NCI-H526 treated with DMSO at 0.1 percent for 48 hours (cell line): ENCODE measurements at places on chromosomes 4 and X.

DNA sequence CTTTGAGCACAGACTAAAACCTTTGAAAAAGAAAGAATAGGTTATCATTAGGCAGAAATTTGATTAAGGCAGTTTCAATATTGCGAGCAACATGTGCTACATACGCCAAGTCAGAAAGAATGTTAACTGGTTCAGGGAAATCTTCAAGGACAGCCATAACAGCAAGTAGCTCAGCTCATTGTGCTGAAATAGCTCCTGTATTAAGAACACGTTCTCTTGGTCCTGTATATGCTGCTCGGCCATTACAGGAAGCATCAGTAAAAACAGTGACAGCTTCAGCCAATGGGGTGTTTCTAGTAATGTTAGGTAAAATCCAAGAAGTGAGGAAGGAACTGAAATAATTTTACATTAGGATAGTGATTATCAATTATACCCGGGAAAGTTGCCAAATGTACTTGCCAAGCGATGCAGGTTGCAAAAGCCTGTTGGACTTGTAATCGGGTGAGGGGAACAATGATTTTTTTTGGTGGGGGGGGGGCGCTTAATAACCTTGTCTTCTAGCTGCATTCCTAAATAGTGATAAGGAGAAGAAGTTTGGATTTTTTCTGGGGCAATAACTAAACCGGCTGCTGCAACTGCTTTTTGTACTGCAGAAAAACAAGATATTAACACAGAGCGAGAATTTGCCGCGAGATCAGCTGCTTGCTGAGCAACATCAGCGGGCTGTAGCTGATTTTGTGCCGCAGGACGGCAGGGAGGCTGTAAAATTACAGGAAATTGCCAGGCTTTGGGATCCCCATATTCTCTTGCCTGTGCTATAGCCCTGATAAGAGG lies 49.4 kb upstream of the RASSF6 start:
- DNase-seq: no peak

DNA sequence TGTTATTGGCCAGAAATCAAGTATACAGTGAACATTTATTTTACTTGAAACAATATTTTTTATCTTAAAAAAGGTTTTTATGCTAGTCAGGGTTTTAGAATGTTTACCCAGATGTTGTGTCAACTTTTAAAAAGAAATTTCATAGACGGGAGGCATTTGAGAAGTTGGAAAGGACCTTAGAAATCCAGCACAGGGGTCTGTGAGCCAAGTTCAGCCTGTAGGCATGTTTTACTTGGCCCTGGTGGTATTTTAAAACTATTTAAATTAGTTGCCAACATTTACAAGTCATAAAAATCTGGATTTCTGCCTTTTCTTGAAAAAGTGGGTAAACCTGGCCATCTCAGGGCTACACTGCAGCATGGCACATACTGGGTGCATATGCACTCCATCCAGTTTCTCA lies 25.5 kb upstream of the FHL1 start:
- no peak for DNase-seq

GRCh38 chr4:141329174-141329569 lies 108.5 kb downstream of the ZNF330 start:
- no peak for DNase-seq

GRCh38 chrX:114959729-114960128 lies 57.7 kb downstream of the IL13RA2 start:
- DNase-seq: peak; percentile 5

GRCh38 chr4:20416800-20417199 lies 165.1 kb downstream of the SLIT2 start:
- no peak for DNase-seq

- DNase-seq: no peak
These were observed 313.6 kb upstream of the DDX53 start for GRCh38 chrX:22686138-22686541.

DNA sequence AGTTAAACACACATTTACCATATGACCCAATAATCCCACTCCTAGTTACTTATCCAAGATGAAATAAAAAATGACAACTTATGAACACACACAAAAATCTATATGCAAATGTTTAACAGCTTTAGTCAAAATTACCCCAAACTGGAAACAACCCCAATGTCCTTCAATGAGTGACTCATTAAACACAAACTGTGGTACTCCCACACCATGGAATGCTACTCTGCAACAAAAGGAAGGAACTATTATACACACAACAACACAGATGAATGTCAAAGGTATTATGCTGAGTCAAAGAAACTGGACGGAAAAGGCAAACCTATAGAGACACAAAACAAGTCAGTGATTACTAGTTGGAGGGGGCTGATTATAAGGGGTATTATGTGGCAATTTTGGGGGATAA lies 40.5 kb downstream of the MED14 start:
- DNase-seq: no peak

DNA sequence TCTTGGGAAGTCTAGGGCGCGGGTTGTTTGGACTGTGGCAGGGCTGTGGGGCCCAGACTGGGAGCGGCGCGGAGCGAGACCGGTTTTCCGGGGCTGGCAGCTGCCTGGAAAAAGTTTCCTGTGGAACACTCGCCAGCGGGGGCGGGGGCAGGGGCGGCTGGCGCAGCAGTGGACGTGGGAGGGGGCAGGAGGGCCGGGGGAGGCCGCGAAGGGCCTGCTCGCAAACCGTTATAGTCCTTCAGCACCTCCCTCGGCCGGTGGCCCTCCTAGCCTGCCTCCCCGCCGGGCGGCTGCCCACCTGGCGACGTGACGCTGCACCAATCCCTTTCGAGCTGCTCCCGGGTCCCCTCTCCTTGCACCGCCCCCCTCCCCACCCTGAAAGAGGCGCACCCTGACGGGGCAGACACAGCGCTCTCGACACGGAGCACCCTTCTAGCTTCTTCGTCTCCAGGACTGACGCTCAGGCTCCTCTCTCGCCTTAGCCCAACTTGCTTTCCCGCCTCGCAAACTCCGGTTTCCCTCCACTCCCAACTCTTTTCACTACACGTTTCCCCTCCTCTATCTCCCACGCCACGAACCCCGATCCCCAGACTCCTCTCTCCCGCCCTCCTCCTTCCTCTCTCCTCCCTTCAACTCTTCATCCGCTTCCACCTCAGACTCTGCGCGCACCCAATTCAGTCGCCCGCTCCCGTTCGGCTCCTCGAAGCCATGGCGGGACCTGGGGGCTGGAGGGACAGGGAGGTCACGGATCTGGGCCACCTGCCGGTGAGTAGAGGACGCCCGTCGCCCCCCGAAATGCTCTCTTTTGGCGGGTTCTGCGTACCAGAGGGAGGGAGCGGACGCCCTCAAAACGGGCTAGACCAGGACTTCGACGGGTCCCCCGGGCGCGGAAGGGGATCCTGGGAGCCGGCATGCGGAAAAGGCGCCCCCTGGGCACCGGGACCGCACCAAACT lies at the start of gene NRK:
TSS of gene NRK (plus strand) at position 402 of the 954 bp plus-strand sequence. CDS start at position 709, 307 bp downstream.
- DNase-seq: no peak

DNA sequence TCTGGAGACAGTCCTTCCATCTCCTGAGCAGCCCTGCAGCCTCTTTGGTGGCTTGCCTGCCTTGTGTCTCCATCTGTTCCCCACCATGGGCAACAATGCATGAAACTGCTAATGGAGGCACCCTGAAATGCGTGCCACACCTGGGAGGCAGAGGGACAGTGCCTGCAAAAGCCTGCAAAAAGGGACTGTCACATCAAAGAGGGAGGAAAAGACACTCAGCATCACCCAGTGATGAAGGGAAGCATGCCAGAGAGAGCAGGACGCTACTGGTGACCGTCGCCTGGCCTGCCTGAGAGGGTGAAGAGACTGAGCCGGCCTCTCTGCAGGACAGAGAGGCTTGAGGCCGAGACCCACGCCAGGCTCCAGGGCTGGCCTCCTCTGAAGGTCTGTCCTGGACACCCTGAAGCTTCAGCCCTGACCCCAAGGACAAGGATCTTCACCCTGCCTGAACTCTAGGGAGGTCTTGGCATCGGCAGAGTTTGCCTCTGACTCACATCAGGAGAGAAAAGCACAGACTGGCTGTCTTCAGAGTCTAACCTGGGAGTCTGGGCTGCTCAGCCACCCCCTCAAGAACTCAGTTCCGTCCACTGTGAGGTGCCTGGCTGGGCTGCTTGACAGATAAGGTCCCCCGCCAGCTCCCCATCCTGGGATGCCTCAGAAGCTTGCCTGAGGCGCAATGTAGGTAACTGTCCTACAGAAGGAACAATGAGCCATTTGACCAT lies 8.1 kb downstream of the ACSL1 start:
- DNase-seq: no peak

DNA sequence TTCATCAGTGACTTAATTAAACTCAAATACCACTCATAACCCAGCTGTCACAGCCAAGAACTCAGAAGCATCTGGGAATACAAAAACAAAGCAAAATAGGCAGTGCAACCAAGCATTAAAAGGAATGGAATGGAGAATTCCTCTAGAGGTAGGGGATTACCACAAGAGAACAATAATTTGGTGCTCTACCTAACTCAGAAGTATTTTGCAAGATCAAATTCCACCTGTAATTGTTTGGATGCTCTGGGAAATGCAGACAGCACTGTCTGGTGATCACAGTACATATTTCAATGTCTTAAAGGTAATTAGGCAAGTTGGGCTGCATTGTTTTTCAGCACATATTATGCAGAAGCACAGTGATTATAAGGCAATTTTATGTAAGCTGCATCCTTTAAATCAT lies 547.5 kb downstream of the TRAM1L1 start:
- no peak for DNase-seq

GRCh38 chrX:86724277-86724676 lies 576.0 kb downstream of the DACH2 start:
- DNase-seq: no peak

DNA sequence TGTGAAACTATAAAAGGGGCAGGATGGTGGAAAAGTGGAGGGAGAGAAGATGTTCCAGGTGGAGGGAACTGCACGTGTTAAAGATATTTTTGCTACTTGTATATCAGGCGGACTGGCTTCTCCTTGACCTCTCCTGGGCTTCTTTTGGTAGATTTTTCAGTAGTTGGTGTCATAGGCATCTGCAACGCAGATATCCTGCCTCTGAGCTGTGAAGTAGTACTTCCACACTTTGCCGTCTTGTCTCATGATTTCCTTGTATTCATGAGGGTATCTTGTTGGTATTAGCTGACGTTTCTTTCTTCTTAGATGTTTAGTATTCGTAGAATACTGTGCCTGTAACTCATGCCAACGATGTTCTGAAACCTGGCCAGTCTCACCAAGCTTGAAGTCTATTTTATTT lies 81.0 kb downstream of the WWC2 start:
- DNase-seq: no peak

DNA sequence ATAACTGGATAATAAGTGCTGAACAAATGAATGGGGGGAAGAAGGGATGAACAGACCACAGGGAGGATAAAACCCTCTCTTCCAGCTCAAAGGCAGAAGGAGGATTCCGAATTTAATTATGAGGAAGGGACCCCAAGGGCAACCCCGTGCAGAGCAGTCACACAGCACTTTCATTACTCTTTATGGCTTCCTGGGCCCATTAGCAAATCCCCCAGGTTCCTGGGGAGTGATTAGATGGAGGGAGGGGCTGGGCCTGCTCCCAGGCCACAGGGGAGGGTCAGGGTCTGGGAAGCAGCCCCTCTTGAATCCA lies 67.1 kb downstream of the PPP2R2C start:
- DNase-seq: peak; percentile 27

GRCh38 chr4:95066050-95066449 lies 308.3 kb downstream of the BMPR1B start:
- DNase-seq: no peak

GRCh38 chrX:43745938-43746721 lies 90.0 kb downstream of the MAOA start:
- DNase-seq: no peak
